ENCODE measurements at places on chromosomes 2 and 18.
A peak's percentile ranks its signal among the peaks of the same experiment; 100 is the strongest.

DNA sequence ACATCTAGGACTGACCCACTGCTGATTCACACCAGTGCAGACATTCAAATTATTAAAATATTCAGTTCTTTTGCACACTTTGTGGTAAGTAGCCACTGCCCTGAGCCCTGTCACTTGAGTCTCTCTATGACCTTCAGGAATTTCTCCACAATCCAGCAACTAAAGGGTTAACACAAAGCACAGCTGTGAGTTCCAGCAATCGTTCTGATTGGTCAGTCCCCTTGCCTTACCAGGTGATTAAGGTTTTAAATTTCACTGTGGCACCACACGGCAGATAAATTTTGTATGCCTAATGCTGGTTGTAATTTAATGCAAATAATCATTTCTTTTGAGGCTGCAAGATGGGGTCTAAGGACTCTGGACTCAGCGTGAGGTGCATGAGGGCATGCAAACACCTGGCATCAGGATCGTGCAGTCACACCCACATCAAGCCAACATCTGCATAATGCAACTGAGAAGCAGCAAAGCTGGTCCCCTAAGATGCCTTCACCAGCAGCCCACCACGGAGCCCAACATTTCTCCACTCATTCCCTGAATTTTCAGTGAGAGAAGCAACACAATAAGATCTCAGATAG, 36.6 kb downstream of the SLC14A1 start:
- no peak for DNase-seq

- DNase-seq = no peak
Observed at GRCh38 chr2:120514521-120514920, 168.6 kb downstream of the INHBB start.

- no peak for DNase-seq
Observed at GRCh38 chr2:4144731-4145130, 441.4 kb downstream of the DCDC2C start.

- no peak for DNase-seq
Observed at GRCh38 chr2:29165362-29166241, 50.4 kb downstream of the CLIP4 start.

DNA sequence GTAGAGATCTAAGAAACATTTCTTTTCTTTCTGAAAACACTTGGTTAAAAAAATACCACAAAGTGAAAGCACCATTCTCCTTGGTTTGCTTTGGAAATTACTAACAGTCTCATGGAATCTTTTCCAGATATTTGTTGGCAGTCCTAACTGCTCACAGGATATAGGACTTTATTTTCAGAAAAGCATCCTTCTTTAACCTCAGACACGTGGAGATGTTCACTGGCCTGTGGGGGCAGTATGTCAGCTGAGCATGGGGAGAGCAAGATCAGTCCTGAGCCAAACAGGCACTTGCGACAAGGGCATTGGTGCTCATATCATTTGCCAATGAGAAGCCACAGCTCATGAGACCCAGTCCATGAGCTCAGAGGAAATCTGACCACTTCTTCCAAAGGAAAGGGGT, 371.9 kb downstream of the NBAS start:
- no peak for DNase-seq

GRCh38 chr2:238144262-238144661, 5.8 kb downstream of the KLHL30 start:
- DNase-seq = no peak

DNA sequence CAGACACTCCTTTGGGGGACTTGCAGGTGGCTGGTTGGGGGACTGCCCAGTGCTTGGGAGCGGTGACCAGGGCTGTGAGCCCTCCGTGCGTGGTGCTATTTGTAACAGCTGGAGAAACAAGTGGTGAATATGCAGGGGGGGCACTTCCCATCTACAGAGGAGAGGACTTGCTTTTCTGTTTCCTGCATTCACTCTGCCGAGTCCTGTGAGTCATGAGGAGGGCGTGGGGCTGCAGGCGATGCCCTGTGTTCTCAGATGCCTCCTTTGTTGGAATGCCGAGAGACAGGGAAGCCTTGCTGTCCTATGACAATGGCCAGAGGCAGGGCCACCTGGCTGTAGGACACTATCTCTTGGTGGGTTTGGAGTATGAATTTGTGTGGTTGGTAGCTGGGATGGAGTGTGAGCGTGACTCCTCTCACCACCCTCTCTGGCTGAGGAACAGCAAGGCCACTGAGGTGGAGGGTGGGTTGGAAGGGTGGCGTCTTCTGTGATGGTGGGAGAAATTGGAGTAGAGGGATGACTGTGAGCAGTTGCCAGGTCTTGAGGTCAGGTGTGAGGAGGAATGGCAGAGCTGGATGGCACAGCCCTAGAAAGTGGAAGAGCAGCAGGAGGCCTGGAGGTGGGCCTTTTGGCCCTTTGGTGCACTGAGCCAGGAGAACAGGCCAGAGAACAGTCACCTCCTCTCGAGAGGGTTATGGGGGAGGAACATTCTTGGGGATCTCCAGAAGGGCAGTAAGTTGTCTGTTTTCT, 24.3 kb downstream of the FHOD3 start:
- no peak for DNase-seq

DNA sequence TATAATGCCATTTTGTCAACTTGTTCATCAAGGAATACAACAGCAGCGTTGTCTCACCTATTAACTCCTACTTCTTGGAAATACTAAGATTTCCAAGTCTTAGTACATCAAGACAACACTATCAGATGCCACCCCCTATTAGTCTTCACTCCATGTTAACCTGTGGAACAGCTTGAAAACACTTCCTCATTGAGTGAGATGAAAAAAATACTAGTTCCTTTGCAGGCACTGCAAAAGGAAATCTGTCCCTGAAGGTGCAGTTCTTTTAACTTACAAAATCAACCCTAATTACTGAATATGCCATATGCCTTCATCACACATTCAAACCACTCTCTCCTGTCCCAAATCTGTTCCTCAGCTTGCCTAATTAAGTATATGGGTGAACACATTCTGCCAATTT, 4.0 kb downstream of the CWC22 start:
- DNase-seq = no peak

- no peak for DNase-seq
Observed at GRCh38 chr2:176100547-176101140, 1.0 kb downstream of the HOXD12 start.

DNA sequence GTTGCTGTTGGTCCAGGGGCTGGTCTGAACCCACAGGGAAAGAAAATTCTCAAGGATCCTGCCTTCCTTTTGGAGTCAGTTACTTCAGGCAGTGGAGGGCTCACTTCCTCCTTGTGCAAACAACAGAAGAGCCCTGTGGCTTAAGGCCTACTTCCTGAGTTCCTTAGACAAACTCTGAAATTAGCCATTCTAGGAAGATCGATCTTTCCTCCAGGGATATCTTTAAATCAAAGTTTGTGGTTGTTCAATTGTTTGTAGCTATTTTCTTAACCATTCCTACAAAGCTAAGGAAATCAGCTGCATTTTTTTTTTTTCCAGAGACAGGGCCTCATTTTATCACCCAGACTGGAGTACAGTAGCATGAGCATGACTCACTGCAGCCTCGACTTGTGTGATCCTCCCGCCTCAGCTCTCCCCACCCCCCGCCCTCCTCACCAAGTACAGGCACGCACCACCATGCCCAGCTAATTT, 156.0 kb downstream of the TANC1 start:
- DNase-seq = no peak

DNA sequence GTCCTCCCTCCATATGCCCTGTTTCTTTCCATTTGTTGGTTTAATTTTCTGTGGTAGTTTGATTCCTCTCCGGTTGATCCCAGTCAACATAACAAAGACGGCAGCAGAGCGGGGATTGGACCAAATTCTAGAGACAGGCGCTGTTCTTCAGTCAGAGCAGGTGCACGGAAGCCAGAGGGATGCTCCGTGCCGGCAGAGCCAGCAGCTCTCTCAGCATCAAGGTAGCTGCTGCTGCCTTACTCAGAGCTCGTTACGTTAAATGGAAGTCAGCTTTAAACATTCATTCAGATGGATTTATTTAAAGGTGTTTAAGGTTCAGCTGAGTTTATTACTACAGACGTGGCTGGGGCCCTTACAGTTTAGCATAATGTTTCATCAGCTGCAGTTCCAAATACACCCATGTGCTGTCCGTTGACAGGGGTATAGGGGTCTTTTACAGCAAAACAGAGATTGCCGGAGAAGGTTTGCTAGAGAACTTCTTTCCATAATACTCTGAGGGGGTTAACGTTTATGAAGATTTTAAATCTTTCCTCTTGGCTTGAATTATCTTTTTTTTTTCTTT, 497.2 kb upstream of the PIK3C3 start:
- no peak for DNase-seq

DNA sequence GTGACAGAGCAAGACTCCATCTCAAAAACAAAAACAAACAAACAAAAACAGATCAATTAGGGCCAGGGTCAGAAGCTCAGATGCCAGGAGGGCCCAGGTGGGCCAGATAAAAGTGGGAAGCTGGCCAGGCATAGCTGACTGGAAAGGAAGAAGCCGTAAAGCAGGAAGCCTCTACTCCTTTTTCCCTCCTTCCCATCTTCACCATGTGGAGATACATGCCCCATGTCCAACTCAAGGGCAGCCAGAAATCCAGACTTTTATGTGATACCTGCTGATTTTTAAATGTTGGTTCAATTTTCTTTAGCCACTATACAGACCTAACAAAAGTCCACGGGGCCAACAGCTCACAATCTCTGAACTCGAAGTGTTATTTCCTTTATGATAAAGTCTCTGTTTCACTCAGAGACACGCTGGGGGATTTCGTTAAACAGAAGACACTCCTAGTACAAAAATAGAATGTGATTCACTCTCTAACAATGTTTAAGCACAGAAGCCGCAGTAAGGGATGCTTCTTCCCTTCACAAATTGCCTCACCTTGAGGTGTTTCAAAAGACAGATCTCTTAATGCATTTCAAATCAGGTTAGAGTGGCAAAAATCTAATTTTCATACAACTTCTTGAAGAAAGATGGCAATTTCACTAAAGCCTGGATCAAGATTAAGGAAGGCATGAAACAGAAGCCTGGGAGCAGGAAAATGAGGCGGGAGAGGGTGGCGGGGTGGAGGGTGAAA, 14.0 kb downstream of the TMEM247 start:
- no peak for DNase-seq

- DNase-seq = no peak
Observed at GRCh38 chr2:98467082-98467536, 22.5 kb downstream of the INPP4A start.

DNA sequence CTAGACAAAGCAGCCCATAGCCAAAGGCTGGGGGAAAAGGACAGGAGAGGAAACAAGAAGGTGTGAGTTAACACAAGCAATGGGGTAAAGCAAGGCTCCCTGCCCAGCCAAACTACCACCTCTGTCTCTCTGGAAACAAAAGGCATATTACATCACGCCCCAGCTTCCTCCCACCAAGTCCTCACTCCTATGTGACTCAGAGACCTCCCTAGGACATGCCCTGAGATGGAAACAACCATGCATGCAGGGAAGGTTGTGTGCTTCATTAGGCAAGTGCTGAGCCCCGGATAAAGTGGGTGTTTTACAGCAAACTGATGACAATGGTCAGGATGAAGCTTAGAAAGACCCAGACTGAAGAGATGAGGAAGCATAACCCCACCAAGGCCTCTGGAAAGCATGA, 9.0 kb upstream of the ATRAID start:
- DNase-seq = no peak

DNA sequence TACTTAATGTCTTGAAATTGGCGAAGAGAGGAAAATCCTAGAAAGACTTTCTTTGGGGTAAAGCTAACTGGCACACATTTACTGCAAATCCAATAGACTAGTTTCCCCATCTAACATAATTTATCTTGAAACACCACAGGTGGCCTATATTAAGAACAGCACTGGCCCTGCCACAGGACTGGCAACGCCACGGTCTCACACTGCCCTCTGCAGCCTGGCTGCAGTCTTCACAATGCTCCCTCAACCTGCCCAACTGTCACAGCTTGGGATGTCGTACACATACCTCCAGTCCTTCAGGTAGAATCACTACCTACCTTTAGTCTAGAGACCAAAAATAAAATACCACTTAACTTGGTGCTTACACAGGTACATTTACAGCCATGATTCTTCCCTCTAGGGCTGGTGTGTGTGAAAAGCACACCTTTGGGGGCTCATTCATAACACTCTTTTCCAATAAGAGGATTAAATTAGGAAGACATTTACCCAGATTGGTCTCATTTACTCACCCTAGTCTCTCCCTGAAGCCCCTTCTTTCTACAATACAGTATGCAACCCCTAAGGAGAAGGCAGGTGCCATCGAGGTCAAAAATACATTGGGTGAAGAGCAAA, 222.2 kb downstream of the C1D start:
- DNase-seq = peak; percentile 63
